ENCODE measurements at places on chromosomes 1 and 21.

DNA sequence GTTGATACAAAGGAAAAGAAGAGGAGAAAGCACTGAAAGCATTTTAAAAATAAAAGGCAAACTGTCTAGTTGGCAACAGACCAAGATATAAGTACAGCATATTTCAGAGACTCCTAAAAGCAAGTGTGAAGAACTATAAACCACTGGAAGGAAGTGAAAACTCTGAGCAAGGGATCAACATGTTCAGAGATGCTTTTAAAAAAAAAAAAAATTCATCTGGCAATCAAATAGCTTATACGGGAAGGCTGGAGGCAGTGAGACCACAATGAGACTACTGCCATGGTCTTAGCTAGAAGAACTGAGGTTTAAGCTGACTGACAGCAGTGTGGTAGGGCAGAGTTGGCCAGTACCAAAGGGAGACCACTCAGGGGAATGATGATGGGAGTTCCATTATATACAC lies 124.3 kb downstream of the VAV3 start:
- DNase-seq: no peak

GRCh38 chr1:170967042-170967910 lies 31.9 kb downstream of the MROH9 start:
- DNase-seq: no peak

DNA sequence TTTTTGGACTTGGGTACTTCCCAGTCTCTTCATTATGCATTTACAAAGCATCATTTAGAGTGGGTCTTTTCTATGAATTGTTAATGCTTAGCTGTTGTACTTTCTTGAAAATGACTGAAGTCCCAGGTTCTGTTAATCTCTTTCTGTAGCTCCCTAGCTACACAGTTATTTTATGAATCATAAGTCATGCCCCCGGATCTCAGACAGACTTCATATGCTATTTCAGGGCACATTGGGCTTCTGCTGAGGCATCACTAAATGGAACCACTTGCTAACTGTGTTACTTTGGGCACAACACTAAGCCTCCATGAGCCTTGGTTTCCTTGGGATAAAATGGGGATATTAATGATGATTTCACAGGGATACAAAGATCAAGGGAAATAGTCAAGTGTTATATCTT lies 55.5 kb upstream of the RBM15 start:
- DNase-seq: no peak

GRCh38 chr1:19416921-19417470 lies 68.3 kb downstream of the CAPZB start:
- DNase-seq: no peak

- DNase-seq: no peak
Measured at GRCh38 chr1:44220001-44220751, 6.9 kb downstream of the DMAP1 start.

DNA sequence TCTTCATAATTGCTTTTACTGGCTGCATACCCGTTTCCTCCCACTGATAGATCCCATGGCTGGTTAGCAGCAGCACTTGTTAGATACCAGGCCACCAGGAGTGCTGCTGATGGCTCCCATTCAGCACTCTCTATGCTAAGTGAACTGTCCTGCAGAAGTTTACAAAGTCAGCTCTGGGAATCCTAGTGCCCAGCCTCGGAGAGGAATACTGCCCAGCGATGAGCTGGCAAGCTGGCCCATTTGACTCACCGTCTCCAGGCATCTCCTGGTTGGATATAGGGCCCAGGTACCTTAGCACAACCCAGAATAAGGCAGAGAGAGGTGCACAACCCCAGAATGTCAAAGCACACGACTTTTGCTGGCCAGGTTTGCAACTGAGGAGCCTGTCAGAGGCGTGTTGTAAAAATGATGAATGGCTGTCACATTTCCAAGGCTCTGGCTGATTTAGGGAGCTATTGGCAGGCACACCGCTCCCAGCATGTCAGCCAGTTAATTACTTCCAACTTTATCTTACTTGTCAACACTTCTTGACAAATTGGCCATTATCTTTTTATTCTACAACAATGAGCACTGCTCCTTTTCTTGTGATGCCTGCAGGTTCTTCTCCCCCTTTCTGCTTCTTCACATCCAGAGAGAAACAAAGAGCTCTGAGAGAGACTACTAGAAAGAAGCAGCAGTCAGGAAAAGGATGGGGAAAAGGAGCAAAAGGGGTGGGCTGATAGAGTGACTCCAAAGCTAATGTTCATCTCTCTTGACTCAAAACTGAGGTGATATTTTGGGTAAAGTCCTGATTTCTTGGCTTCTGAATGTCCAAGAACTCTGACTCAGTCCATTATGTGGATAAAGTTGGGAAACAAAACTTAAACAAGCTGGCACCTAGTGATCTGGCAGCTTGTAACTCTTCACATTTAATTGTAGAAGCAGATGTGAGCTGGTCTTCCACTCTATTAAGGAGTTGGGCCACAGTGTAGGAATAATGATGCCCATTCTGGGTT lies 10.8 kb upstream of the ANGPTL7 start:
- no peak for DNase-seq

DNA sequence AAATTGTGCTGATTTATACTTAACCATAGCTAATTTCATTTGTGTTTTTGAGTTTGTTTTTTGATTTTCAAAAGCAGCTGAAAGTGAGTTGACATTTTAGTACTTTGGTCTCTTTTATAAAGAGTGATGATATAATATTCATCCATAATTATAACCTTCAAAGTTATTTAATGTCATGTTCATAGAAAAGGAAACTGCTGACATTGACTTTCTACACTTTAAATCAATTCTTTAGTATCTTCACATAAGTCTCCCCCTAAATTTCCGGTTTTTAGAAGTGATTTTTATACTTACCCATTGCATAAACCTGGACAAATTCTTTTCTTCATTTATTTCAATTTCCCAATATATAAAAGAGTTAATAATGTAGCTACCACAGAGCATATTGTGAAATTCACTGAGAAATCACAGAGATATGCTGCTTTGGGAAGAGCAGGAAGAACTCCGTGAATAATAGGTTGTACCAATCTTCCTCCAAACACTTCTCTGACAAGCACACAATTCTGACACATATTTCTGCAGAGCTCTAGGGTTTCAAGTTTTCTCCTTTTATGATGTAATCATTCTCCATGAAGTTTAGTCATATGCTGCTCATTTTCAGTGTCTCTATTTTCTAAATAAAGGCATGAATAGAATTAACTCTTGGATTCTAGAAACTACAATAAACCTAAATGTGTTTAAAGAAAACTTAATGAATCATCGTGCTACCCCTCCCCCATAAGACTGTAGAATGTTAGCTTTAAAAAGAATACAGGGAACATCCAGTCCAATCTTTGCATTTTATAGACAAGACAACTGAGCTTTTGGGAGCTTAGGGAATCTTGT lies 25.6 kb upstream of the CDC42BPA start:
- DNase-seq: no peak

DNA sequence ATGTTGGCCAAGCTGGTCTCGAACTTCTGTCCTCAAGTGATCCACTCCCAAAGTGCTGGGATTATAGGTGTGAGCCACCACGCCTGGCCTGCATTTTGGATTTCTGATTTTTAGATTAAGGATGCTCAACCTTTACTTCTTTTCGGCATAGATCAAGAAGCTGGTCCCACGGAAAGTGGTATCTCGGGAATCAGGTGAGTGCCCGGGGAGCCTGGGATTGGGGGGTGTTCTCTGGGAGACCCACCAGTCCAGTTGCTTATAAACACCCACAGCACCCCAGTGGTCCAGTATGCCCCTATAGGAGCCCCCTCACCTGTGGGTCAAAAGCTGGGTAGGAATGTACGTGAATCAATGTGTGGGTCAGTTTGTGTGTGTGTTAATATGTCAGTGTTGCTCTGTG lies 3.2 kb downstream of the SH3D21 start:
- DNase-seq: no peak

GRCh38 chr1:98260839-98261238 lies 340.0 kb upstream of the DPYD start:
- no peak for DNase-seq

GRCh38 chr1:19811206-19811851 lies 3.8 kb downstream of the RNF186 start:
- peak; percentile 56 for DNase-seq

GRCh38 chr1:234533034-234533891 lies 54.3 kb upstream of the TARBP1 start:
- DNase-seq: no peak

DNA sequence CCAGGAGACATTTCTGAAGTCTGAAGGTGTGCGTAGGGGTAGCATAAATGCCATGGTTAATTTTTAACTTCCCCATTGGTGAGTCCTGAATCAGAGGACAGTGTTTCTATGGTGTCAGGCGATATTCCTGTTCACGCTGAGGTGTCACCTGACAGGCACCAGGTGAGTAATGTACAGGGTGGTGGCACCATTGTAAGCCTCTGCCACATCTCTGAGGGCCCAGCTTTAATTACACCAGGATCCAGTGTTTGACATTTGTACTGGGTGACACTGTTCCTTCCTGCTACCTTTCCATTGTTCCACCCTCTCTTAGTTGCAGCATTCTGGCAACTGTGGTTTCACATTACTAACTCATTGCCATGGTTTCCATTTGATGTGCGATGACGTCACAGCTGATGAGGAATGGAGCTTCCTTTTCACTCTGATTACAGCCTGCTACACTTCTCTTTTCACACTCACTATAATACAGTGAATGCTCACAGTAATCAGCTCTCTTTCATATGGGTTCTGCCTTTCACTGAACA lies 40.6 kb upstream of the MARK1 start:
- DNase-seq: no peak

- DNase-seq: peak; percentile 57
Measured at GRCh38 chr1:24929398-24930259, 447 bp downstream of the RUNX3 start.

GRCh38 chr1:232142403-232143314 lies 487.3 kb downstream of the SIPA1L2 start:
- no peak for DNase-seq

GRCh38 chr1:247487057-247487456 lies 29.2 kb upstream of the OR2B11 start:
- no peak for DNase-seq

GRCh38 chr1:207097871-207098324 lies 6.1 kb upstream of the C4BPA start:
- peak; percentile 10 for DNase-seq

GRCh38 chr21:24897883-24898282 lies 709.4 kb downstream of the MRPL39 start:
- no peak for DNase-seq

DNA sequence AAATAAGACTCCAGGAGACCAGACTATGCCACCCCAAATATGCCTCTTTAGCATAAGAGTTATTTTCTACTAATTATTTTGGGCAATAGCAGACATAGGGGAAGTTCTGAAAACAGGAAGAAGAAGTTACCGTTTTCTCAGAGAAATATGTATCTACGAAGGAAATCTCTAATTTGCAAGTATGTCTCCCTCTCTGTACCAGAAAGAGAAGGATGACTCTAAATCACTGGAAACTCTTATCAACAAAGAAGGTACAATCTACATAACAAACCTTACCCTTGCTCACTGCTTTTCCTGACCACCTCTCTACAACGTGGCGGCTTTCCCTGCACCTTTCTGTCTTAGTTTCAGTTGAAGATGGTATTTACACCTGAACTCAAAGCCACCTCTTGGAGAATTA lies 49.0 kb downstream of the OMA1 start:
- no peak for DNase-seq

DNA sequence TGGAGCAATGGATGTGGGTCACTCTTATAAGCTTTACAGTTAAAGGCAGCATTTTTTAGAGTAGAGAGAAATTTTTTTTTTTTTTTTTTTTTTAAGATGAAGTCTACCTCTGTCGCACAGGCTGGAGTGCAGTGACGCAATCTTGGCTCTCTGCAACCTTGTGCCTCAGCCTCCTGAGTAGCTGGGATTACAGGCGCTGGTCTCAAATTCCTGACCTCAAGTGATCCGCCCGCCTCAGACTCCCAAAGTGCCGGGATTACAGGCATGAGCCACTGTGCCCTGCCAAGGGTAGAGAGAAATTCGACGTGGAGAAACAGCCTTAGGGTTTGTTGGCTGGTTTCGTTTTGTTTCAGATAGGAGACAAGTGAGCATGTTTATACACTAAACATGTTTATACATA lies 594.2 kb upstream of the ADAMTS5 start:
- no peak for DNase-seq

DNA sequence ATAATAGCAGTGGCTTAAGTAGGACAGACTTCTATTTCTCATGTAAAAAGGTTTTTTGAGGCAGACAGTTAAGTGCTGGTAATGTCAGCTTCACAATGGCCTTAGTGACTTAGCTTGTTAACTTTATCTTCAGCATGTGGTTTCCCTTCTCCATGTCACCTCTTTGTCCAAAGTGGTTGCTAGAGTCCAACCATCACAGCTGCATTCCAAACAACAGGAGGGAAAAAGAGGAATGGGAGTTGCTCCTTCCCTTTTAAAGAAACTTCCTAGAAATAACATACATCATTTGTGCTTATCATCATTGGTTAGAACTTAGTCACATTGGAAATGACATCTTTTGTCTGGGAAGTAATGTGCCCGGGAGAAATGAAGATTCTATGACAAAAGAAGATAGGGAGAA lies 9.9 kb downstream of the GSTM5 start:
- no peak for DNase-seq

DNA sequence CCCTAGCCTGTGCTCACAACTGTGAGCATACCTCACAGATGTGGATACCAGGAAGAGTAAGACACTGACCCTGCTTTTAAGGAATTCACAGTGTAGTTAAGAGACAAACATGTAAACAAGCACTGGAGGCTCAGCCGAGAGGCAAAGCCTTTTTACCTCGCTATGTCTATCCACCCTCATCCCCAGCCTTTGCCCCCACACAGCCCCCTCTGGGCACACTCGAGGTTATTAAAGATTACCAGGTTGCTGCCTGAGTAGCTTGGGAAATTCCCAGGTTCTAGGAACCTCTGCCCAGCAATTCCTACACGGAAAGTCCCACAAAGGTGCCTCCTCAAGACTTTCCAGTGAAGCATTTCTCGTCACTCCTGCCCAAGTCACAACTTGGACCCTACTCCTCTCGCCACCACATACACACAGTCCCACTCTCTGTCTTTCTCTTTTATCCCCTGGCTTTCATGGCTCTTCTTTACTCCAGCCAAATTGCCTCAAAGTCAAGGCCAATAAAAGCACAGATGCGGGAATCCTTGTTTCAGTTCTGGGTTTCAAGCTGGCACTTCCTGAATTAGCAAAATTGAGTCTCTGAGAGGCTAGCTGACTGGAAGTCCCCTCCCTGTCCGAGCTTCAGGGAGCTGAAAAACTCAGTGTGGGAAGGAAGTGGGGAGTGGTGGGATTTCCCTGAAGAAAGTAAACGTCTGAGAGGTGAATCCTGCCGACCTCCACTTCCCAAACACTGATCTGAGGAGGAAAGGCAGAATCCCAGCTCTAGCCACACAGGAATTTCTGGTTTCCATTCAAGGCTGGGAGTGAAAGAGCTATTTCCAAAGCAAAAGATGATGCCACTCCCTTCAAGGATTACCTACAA lies 7.6 kb downstream of the DENND2D start:
- no peak for DNase-seq

DNA sequence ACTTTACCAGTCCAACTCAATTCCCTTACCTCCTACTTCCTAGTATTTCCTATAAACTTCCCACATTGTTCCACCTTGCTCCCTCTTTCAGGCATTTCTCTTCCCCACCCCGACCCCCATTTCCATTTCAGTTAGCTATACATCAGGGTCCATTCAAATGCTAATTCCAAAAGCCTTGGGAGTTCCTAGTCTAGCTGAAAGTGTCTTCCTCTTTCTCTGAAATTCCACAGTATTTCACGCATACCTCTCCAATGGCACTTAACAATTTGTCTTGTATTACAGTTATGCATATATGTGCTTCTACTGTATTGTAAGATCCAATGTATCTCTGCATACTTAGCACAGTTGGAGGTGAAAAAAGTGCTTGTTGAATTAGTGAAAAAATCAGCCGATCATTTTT lies 94.9 kb downstream of the ZNF644 start:
- DNase-seq: no peak

All from stimulated activated CD4-positive, alpha-beta T cell treated with anti-CD3 and anti-CD28 coated beads, Interleukin-4, amount 100 ng/mL, for 1 hour (primary cell).